Activated CD4-positive, alpha-beta T cell treated with anti-CD3 and anti-CD28 coated beads, Interleukin-2, amount 10 ng/mL, durations not matched to agents 7 days and 5 days (primary cell): ENCODE measurements at places on chromosomes 6 and 20. TPM values are rescaled to one million over a fixed set of nuclear protein-coding genes. Genes with fewer than 3 reads are reported as not detected.

The C6orf89 gene
- 47.5 TPM for total RNA-seq

The TAGAP gene
- total RNA-seq: 67.9 TPM

- no peaks in the 10 kb centered on the region for H3K4me1 ChIP-seq
- peaks cover 14% of the 10 kb centered on the region for H3K27me3 ChIP-seq
- no peak for DNase-seq
Observed at GRCh38 chr20:62563561-62563960, 78.7 kb upstream of the SLCO4A1 start.

- peaks cover 20% of the 10 kb centered on the region for H3K4me1 ChIP-seq
- H3K27me3 ChIP-seq: peaks cover 10% of the 10 kb centered on the region
- no peak overlapping the region for H3K27ac ChIP-seq
- no peak for DNase-seq
- no peak overlapping the region for H3K4me3 ChIP-seq
- peaks cover 3% of the 10 kb centered on the region for H3K36me3 ChIP-seq
Observed at GRCh38 chr6:109034526-109034925, 60.1 kb downstream of the SESN1 start.

GRCh38 chr6:47713200-47713599 lies 14.8 kb downstream of the ADGRF4 start:
- H3K4me1 ChIP-seq: peaks cover 4% of the 10 kb centered on the region
- DNase-seq: no peak
- peaks cover 20% of the 10 kb centered on the region for H3K27me3 ChIP-seq
- no peak overlapping the region for H3K27ac ChIP-seq
